ENCODE measurements at places on chromosomes 4 and X.

DNA sequence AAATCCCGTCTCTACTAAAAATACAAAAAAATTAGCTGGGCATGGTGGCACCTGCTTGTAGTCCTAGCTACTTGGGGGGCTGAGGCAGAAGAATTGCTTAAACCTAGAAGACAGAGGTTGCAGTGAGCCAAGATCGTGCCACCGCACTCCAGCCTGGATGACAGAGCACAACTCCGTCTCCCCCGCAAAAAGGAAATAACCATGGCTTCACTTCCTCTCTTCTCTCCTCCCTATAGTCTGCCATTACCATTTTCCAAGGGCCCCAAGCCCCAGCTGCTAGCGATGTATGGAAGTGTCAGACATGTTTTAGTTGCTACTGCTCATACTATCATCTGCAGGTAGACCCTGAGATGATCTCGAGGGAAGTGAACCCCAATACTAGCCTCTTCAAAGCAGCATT is 177.3 kb upstream of the FAM9B start:
- no peak for DNase-seq

GRCh38 chrX:31349515-31349914 is 277.7 kb upstream of the FTHL17 start:
- no peak for DNase-seq

GRCh38 chr4:6750286-6751221 is 32.0 kb upstream of the KIAA0232 start:
- no peak for DNase-seq

DNA sequence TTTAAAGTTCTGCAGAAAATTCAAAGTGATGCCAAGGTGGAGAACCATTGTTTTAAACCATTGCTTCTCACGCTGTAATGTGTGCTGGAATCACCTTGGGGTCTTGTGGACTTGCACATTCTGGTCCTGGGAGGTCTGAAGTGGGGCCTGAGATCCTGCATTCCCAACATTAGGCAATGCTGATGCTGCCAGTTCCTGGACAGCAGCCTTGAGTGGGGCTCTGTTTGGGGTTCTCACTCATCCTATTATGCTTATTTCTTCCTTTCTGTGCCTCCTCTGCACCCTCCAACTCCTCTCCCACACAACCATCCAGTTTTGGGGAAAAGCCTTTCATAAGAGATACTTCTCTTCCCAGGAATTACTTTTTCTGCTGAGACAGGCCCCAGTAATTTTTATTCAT is 44.2 kb upstream of the RASSF6 start:
- no peak for DNase-seq

DNA sequence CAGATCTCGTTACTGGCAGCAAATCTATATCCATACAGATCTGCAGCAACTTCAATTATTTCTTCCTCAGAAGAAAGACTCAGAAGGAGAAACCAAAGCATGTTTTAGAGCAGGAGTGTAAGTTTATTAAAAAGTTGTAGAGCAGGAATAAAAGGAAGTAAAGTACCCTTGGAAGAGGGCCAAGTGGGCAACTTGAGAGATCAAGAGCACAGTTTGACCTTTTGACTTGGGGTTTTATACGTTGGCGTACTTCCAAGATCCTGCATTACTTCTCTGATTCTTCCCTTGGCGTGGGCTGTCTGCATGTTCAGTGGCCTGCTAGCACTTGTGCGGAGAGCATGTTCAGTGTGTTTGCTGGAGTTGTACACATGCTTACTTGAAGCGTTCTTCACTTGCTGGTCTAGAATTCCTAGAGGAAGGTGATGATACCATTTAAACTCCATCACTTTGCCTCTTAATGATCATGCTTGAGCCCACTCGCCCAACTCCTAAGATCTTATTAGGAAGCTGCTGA is 1114.7 kb upstream of the PABPC4L start:
- no peak for DNase-seq

DNA sequence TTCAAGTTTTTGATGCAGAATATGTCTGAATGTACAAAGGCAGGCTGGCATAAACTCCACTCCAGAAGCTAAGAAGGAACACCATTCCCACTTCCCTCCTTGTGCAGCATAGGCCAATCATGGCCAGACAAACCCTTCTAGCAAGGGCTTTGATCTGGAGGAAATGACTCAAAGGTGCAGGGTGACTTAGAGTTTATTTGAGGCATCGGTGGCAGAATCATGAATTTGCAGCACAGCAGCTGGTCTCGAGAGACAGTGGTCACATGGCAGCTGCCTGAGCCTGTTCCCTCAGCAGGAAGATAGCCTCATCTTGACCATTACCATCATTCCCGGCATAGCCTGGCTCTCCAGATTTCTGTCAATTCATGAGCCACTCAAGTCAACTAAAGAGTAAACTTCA is 154.5 kb downstream of the ATP10D start:
- no peak for DNase-seq

- no peak for DNase-seq
These were observed 2.4 kb downstream of the TFDP3 start for GRCh38 chrX:133215747-133216146.

DNA sequence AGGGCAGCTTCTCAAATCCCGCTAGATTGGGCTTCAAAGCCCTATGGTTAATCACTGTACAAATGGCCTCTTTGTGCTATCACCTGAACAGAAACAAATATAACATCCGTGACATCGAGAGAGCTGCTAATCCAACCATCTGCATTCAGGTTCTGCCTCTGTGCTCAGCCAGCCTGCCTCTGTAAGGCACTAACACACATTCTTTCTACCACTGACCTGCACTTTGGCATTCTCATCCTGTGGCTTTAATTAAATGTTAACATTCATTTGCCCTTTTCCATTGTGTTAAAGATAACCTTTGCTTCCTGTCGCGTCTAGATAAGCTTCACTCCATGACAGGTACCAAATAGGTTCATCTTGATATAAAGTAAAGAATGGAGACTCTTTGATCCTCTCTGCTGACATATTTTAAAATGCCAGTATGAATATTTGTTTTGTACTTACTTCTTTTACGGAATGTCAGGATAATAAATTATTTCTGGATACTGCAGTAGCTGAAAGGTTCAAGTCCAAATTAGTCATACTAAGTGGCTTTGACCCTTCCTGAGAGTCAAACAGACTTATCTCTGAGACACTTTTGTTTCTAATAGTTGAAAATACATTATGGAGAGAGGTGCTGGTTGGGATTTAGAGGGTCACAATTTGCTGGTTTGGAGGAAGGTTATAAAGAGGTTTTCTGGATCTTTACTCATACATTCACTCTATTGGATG is 505.7 kb downstream of the PACRGL start:
- no peak for DNase-seq

DNA sequence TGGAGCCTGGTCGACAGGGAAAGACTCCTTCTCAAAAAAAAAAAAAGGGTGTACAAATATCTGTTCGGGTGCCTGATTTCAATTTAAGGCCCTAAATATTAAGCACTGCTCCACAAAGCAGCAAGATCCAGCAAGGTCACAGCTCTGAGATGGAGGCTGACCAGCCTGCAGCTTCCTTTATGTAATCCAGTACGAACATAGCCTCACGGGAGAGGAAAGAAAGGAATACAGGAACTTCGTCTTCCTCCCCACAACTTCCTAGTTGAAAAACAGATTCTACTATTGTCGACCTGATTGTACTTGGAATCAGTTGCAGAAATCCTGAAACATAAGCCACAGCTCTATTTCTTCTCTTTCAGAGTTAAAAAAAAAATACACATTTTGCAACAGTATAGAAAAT is 53.5 kb upstream of the TBC1D9 start:
- DNase-seq, result no peak

DNA sequence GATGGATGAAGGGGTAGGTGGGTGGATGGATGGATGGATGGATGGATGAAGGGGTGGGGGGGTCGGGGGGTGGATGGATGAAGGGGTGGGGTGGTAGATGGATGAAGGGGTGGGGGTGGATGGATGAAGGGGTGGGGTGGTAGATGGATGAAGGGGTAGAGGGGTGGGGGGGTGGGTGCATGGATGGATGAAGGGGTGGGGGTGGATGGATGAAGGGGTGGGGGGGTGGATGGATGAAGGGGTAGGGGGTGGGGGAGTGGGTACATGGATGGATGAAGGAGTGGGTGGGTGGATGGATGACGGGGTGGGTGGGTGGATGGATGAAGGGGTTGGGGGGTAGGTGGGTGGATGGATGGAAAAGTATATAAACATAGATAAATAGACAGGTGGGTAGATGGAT is 74.2 kb downstream of the PRKX start:
- no peak for DNase-seq

DNA sequence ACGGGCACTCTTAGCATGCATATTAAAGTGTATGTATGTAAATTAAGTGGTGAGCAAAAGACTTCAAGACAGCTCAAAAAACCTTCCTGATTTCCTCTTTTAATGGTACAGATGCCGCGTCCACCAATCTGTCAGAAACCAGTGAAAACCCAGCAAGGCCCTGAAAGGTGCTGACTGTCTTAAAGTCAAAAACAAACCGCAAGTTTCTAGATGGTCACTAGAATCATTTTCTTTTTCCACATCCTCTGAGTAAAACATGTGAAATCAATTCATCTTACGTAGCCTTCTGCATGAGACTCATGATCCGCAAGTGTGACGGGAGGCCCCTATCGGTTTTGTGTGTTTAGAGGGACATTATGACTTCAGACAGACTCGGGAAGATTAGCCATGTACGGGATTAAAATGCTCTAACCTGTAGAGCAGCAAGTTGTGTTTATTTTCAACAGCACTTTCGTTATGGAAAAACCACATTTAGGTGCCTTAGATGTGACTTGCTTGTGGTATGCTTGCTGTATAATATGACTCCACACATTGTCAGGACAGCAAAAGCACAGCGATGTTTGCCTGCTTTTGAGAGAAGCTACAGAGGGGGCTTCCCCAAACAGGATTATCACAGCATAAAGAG is 88.2 kb upstream of the STS start:
- no peak for DNase-seq

All from activated T-cell treated with anti-CD3 and anti-CD28 coated beads for 48 hours (primary cell).